ENCODE measurements at places on chromosomes 11 and 22.

DNA sequence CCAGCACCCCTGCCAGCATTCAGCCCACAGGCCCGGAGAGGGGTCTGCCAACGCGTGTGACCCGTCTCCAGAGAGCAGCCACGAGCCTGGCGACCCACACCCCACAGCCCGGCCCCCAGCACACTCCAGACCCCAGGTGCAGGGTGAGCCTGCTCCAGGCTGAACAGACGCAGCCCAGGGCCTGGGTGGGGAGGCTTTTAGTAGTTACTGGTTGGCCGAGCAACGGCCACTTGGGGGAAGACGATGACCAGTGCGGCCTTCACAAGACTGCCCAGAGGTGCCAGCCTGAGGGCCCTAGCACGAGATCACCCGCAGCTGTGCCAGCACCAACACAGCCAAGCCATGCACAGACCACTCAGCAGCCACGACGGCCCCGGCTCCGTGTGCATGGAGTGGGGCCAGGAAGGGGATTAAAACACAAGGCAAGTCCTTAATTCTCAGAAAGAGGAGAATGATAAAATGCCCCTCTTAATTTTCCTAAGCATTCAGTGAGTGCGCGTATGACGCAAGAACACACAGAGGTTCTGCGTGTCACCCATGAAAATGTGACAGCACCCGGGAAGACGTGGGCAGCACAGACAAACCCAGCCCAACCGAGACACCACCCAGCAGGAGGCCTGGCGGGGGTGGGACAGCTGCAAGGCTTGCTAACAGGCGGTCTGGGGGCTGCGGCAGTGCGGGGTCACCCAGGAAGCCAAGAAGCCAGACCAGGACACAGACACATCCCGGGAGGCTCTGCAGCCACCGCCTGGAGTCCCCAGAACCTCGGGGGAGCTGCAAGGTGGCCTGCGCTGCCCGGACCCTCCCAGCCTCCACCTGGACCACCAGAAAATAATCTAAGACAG lies 47.6 kb downstream of the BRD1 start:
- no peak for DNase-seq

- no peak for DNase-seq
These were observed 125.5 kb upstream of the NCAM1 start for GRCh38 chr11:112835591-112836255.

- DNase-seq, result no peak
These were observed 227.6 kb downstream of the ST3GAL4 start for GRCh38 chr11:126583101-126583500.

DNA sequence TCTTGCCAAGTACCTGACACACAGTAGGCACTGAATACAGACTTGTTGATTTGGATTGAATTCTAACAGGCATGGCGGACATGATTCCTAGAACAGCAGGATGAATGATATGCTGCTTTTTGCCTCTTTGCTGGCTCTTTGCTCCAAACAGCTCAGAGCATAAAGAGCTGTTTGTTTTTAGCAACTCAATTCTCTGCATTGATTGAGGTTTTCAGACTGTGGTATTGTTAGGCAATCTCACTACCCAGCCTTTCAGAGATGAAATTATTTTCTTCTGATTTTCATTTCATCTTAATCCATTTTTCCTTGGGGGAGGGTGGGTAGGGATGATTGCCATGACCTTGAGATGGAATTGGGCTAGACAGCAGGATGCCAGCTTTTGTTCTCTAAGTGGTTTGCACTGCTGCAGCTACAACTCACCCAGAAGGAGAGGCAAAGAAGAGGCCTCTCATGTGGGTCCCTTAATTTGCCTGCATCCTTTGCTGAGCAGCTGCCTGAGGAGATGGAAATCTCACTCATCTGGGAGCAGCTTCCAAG lies 20.5 kb downstream of the COA4 start:
- no peak for DNase-seq

DNA sequence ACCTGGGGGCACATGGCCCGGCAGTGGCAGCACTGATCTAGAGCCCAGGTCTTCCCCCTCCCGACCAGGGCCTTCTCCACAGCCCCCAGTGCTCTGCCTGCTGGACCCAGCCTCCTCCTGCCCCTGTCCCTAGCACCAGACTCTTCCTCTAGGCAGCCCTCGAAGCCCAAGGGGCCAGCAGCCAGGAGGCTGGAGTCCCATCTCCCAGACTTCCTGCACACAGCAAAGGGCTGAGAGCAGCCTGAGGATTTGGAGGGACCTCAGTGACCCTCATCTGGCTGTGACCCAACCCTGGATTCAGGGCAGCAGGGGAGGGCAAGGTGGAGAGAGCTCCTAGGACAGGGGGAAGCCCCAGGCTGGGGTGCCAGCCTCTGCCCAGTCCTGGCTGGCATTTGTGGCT lies 3.0 kb downstream of the RHOD start:
- no peak for DNase-seq

DNA sequence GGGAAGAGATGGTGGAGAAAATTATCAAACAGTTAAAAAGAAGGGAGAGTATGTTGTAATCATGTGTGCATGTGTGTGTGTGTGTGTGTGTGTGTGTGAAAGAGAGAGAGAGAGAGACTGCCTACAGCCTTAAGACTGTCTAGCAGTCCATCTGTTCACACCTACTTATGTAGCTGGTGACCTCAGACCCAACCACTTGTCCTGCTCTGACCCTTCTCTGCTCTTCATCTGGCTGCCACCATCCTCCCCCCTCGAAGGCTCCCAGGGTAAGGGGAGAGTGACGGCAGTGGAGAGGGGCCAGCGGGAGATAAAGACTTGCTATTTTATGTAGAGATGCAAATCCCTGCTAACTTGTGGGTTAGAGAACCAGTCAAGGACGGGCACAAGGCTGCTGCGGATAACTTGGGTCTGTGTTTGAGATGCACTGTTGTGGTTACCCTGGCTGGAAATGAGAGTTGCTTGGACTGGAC lies 24.9 kb upstream of the GRAMD1B start:
- DNase-seq, result no peak
